ENCODE measurements at places on chromosomes 1 and 21. TPM values are rescaled to one million over a fixed set of nuclear protein-coding genes. Genes with fewer than 3 reads are reported as not detected.

- DNase-seq = no peak
These were observed 111.6 kb upstream of the PDE4B start for GRCh38 chr1:65681096-65681495.

DNA sequence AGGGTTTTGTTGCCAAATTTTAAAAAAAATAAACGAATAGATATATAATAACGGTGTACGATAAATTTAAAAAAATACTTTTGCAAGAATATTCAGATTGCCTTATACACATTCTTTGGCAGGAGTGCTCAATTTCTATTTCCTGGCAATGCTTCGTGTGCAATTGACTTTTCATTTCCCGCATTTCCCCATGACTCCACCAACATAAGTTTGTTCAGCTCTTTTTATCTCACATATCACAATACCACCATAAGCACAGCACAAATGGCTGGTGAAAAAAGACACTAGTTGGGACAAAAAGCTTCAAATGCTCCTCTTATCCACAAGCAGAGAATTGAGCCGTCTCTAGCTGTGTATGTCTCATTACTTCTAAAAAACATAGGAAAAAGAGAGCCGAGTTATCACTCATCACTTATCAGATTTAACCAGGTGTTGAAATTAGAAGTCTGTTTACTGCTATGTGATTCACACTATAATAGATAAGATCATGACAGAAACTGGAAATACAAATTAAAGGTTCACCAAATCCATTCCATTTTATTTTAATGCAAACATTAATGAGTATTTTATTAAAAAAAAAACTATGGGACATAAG lies 28.9 kb upstream of the RGS1 start:
- DNase-seq = no peak

DNA sequence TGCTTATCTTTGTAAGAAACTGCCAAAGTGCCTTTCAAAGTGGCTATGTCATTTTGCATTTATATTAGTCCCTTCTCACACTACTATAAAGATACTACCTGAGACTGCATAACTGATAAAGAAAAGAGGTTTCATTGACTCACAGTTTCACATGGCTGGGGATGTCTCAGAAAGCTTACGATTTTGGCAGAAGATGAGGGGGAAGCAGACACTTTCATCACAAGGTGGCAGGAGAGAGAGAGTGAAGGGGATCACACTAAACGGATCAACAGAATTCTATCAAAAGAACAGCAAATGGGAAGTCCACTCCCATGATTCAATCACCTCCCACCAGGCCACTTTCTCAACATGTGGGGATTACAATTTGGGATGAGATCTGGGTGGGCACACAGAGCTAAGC lies 1352.0 kb upstream of the B3GALT2 start:
- no peak for DNase-seq

DNA sequence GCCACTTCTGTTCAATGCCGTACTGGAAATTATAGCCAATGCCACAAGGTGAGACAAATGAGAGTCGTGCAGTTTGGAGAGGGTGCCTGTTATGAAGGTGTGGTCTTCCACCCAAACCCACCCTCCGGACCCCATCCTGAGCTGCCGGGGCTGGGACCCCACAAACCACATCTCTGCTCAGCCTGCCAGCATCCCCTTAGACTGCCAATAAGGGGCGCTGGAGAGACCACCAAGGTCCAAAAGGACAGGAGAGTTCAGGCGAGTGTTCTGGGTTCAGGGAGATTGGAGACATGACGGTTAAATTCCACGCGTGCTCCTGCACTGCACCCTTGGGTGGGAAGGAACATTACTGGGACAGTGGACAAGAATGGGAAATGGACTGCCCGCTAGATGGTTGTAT lies 48.7 kb upstream of the COL18A1 start:
- peak; percentile 16 for DNase-seq

DNA sequence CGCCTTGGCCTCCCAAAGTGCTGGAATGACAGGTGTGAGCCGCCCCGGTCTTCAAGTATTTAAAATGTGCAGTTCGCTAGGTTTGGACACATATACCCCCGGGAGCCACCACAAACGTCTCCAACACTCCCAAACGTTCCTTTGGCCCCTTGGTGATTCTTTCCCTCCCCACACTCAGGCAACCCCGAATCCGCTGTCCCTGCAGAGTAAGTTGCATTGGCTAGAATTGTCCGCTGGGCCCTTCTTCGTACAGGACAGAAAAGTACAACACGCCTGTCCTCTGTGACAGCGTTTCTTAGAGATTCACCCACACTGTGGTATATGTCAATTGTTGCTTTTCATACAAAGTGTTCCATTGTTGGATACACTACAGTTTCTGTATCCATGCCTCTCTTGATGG lies 3.2 kb upstream of the PERM1 start:
- DNase-seq = peak; percentile 23

GRCh38 chr1:208159555-208160258 lies 84.5 kb downstream of the PLXNA2 start:
- DNase-seq = peak; percentile 48

GRCh38 chr21:37159053-37159776 lies 86.2 kb downstream of the TTC3 start:
- no peak for DNase-seq

GRCh38 chr1:68919075-68919474 lies 422.2 kb upstream of the DEPDC1 start:
- DNase-seq = no peak

- no peak for DNase-seq
These were observed 27.4 kb downstream of the IL23R start for GRCh38 chr1:67193704-67194103.

DNA sequence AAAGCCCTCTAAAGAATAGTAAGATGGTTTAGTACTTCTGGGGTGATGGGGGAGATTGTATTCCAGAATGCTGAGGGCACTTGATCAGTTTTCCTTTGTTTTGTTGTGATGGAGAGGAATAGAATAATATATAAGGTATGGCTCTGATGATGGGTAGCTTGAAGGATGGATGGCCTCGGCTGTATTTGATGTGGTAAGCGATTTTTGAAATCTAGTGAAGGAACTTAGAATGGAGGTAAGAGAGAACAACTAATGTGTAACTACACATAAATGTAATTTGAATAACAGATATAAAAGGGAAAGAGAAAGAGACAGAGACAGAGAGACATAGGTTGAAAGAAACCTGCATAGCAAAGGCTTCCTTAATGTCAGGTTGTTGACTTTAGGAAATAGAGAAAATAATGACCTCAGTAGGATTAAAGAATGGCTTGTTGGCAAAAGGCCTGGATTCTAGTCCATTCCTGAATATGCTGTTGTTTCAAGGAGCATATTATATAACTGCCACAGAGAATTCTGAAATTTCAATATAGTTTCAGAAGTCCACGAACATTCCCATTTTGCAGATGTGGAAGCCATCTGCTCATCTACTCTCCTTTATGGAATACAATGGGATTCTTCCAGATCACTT lies 58.7 kb downstream of the NIBAN1 start:
- DNase-seq = no peak

Gene SLAMF6
- total RNA-seq = 0.59 TPM

Gene RPTN
- not detected for total RNA-seq

Gene ZBTB18
- 35.4 TPM for total RNA-seq
